ENCODE measurements at places on chromosomes 5 and 9.

DNA sequence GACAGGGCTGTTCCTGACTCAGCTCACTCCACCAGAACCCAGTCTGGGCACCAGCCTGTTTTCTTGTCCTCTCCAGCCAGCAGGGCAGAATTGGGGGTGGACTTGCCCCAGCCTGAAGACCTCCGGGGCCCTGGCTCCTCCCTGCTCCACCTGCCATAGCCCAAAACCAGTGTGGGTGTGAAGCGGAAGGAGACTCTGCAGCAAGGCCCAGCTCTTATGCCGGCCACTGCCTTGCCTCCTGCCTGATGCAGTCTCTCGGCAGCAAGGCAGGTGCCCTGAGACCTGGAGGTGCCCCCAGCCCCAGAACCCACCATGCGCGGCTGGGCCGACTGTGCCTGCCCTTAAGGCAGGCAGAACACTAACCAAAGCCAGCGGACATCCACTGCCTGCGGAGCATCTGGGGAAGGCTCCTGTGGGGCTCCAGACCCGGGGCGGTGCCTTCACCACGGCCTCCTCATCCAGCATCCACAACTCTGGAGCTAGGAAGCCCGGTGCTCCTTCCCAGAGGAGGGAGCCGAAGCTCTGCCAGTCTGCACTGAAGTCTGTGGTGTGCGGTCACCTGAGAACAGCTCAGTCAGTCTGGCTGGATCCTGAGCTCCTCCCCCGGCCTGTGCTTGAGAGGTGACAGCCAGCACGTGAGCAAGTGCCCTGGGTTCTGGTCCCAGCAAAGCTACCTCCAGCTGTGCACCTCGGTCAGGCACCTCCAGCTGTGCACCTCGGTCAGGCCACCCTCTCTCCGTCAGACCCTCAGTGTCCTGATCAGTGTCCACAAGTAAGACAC is 116.7 kb downstream of the ADAMTS2 start:
- DNase-seq: no peak

DNA sequence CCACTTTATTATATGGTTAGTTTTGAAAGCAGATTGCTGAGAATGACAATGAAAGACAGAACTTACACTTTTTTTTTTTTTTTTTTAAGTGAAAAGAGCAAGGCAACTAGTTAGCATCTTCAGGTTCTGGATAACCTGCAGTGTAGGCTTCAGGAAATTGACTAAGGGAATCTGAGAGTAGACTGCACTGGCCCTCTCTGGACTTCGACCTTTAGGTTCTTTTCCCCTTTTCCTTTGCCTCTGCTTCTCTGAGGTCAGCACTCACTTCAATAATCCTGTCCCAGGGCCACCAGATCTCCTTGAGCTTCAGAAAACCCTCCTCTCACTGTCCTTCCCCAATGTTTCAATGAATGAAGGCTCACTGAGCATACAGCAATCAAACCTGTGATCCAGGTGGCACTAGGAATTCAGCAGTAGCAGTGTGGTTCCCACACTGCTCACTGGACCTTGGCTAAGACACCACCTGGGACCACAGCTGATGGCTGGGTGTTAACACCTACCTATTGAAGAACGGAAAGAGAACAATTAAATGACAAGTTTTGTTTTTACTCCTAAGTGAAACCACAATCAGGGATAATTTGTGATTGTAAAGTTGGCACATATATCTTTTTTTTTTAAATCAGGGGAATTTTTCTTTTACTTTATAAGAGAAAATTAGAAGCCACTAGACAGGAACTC is 85.8 kb upstream of the IL6ST start:
- DNase-seq: no peak

- no peak for DNase-seq
These were observed 7.3 kb downstream of the FBXW11 start for GRCh38 chr5:171999100-171999499.

GRCh38 chr5:91438871-91439270 is 55.8 kb upstream of the ARRDC3 start:
- no peak for DNase-seq

- no peak for DNase-seq
These were observed 143.8 kb upstream of the VLDLR start for GRCh38 chr9:2477755-2478154.

GRCh38 chr9:37938121-37938891 is 34.4 kb upstream of the SLC25A51 start:
- no peak for DNase-seq

DNA sequence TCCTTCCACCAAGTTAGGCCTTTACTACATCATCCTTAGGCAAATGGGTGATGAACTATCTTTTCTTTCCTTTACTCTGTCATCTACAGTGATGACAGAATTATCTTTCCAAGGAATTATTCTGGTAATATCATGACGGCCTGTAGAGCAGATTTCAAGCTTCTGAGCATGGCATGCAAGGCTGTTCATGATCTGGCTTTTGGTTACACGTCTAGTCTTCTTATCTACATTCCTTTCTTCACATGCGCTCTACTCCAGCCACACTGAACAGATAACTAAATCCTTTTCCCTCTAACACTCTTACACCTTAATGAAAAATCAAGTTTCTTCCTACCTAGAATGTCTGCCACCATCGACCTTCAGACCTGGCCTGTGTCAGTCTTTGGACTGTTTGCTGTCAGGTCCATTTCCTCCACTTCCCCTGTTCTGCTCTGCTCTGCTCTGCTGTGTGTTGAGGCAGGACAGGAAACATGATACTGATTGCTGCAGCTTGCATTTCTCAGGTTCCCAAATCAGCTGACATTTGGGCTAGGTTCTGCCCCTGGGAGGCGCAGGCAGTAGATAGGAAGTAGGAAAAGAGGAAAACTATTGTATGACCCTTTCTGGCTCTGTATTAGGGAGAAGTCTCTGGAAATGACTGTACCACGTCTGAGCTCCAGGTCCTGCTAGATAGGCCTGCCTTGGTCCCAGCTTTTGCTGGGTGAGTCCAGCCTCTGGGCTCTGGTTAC is 4.2 kb downstream of the SCGB3A2 start:
- DNase-seq: no peak

GRCh38 chr5:151917904-151918303 is 6.7 kb downstream of the GLRA1 start:
- no peak for DNase-seq

GRCh38 chr9:9924376-9924775 is 688.4 kb downstream of the PTPRD start:
- DNase-seq: no peak

DNA sequence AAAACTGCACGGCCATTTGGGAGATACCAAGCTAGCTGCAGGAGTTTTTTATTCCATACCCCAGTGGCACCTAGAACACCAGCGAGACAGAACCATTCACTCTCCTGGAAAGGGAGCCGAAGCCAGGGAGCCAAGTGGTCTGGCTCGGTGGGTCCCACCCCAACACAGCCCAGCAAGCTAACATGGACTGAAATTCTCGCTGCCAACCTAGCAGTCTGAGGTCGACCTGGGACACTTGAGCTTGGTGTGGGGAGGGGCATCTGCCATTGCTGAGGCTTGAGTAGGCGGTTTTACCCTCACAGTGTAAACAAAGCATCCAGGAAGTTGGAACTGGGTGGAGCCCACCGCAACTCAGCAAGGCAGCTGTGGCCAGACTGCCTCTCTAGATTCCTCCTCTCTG is 108.9 kb upstream of the CHD1 start:
- DNase-seq: peak; percentile 17

- no peak for DNase-seq
These were observed 28.4 kb downstream of the PSAT1 start for GRCh38 chr9:78325343-78325742.

- DNase-seq: no peak
These were observed 60.4 kb upstream of the GPBP1 start for GRCh38 chr5:57113481-57113880.

GRCh38 chr9:2209400-2209799 is 194.3 kb downstream of the SMARCA2 start:
- no peak for DNase-seq

DNA sequence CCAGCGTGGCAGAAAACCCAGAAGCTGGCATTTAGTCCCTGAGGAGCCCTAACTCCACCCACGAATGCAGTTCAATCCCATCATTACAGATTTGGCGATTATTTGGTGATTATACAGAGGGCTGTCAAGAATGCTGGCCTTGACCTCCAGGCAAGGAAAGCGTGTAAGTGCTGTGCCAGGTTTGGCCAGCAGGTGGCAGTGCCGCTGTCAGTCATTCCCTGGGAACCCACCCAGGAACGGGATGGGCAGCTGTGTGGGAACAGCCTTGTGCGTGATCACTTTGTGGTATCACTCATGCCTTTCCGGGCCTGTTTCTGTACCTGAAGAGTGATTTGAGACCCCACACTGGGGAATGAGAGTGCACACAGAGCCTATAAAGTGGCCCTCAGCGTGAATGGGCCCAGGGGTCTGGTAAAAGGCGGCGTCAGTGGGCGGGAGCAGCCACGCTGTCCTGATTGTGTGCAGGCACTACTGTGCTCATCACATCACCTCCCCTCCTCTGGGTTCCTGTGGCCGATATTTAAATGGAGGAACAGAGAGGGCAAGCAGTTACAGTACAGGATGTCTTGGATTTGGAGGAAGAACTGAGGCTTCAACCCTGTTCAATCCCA is 215.6 kb downstream of the ROR2 start:
- peak; percentile 29 for DNase-seq

DNA sequence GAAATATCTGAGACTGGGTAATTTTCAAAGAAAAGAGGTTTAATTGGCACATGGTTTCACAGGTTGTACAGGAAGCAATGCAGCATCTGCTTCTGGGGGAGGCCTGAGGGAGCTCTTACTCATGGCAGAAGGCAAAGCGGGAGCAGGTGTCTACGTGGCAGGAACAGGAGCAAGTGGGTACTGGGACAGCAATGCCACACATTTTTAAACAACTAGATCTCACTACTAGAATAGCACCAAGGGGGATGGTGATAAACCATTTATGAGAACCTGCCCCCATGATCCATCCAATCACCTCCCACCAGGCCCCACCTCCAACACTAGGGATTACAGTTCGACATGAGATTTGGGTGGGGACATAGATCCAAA is 47.6 kb upstream of the HOMER1 start:
- DNase-seq: no peak

- no peak for DNase-seq
These were observed 209.6 kb upstream of the PDE4D start for GRCh38 chr5:60102961-60103693.

DNA sequence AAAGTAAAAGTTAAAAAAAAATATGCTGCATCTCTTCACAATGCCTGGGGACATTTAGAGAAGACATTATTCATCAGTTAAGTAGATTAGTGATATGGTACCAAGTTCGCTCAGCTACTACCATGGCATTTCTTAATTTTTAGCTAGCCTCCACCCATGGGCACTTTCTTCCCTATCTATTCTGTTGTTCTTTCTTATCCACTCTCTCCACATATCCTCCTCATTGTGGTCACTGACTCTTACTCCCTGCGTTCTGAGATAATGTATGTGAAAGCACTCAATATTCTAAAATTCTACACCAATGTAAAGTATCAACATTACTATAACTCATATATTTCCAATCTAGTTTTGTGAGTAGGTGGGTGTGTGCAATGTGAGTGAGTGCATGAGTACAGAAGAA is 609.7 kb upstream of the DAB2 start:
- no peak for DNase-seq

- no peak for DNase-seq
These were observed 150.4 kb downstream of the FSTL4 start for GRCh38 chr5:133461796-133462516.

GRCh38 chr5:10874541-10874940 is 113.5 kb upstream of the DAP start:
- DNase-seq: no peak

- no peak for DNase-seq
These were observed 41.9 kb downstream of the TEK start for GRCh38 chr9:27150746-27151406.

GRCh38 chr5:181153814-181154213 is 6.4 kb downstream of the OR2V2 start:
- DNase-seq: no peak

- DNase-seq: no peak
These were observed 186.9 kb upstream of the CD180 start for GRCh38 chr5:67383451-67383850.

- DNase-seq: peak; percentile 56
These were observed 735 bp upstream of the RPL26L1 start for GRCh38 chr5:172958331-172959046.

GRCh38 chr5:118863345-118863744 is 125.0 kb downstream of the DTWD2 start:
- DNase-seq: no peak

DNA sequence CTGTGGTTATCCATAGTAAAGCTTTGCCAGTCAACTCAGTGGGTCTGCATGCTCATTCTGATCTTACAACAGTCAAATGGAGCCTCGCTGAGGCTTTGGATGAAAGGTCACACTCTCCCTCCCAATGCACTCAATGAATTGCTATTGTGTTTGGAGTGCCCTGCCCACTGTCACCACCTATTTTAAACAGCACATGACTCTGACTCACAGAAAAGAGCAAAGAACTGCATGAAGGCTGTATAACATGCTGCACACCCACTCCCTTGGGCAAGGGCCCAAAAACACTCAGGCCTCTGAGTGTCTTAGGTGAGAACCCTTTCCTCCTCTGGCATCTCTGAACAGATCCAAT is 118.7 kb upstream of the CCDC112 start:
- no peak for DNase-seq

DNA sequence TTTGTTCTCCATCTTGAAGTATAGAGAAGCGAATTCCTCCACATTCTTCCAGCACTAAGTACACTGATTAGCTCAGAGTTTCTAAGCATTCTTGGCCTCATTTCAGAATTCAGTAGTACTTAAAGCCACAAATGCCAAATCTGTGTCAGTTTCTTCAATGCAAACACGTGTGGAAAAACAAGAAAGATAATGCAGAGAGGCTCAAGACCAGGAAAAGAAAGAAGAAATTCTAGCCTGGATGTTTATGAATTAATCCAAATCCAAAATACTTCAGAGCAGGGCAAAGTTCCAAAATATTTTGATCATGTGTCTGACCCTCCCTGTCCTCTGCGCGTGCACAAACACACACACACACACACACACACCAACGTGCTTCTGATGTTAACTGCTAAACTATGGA is 457.6 kb downstream of the SLCO4C1 start:
- no peak for DNase-seq
